ENCODE measurements at places on chromosomes 16 and 17.

- no peak for DNase-seq
Observed at GRCh38 chr17:45302649-45303173, 14.1 kb downstream of the MAP3K14 start.

- no peak for DNase-seq
Observed at GRCh38 chr17:80743181-80743771, 198.6 kb downstream of the RPTOR start.

- no peak for DNase-seq
Observed at GRCh38 chr17:45688353-45688752, 95.8 kb upstream of the CRHR1 start.

DNA sequence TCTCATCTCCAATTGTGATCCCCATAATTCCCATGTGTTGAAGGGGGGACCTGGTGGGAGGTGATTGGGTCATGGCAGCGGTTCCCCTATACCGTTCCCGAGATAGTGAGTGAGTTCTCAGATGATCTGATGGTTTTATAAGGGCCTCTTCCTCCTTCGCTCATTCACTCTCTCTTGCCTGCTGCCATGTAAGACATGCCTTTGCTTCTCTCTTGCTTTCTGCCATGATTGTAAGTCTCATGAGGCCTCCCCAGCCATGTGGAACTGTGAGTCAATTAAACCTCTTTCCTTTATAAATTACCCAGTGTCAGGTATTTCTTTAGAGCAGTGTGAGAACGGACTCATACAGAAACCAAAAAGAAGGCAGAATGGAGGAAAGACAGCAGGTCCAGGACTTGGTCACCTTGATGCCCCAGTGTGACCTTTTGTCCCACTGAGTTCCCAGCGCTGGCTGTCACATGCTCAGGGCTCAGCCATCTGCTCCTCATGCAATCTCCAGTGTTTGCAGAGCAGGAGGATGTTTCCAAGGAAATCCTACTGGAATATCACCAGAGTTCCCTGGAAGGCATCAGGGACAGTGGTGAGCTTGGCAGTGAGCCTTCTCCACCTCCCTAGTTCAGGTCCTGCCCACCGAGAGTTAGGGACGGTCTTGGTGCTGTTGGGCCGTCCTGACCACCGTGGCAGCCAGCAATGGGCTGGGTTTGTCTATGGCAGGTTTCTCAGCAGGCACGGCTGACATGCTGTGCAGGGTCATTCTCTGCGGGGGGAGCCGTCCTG is 96.7 kb downstream of the SEC14L1 start:
- no peak for DNase-seq

DNA sequence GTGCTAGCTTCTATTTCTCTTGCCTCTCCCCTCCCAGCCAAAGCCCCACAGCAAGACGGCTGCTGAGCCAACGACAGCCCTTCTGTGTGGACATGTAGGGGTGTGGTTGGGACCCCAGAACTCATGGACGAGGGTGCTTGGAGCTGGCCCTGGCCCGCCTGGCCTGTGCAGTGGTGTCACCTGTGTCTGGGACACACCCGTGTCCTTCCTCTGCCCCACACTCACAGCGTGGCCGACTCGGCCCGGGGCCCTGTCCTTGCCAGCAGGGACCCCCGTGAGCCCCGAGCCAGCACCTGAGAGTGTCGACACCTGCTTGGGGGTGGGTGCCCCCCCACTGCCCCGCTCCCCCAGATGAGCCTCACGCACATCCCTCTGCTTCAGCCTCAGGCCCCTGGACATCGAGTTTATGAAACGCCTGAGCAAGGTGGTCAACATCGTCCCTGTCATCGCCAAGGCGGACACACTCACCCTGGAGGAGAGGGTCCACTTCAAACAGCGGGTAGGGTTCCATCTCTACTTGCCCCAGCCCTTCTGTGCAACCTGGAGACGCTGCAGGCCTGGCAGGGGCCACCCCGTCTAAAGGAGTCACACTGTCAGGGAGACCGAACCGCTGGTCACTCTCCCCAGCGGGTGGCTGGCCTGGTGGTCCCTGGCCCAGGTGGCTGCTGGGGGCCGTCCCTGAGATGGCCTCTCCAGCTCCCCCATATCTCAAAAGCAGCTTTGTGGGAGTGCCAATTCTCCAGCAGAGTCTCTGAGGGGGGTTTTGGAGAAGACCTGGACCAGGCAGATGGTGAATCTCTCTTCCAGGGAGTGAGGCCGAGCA is 349.8 kb downstream of the SEC14L1 start:
- DNase-seq, result no peak

GRCh38 chr16:49748322-49748721 is 107.6 kb downstream of the ZNF423 start:
- DNase-seq, result no peak

GRCh38 chr17:13947499-13947898 is 121.8 kb upstream of the COX10 start:
- no peak for DNase-seq

GRCh38 chr16:77548766-77549165 is 113.9 kb upstream of the ADAMTS18 start:
- no peak for DNase-seq

- no peak for DNase-seq
Observed at GRCh38 chr17:56838687-56839086, 4.7 kb downstream of the DGKE start.

- peak; percentile 34 for DNase-seq
Observed at GRCh38 chr16:70476272-70477020, 22.1 kb downstream of the FCSK start.

- no peak for DNase-seq
Observed at GRCh38 chr16:84885342-84885910, 65.6 kb downstream of the CRISPLD2 start.

DNA sequence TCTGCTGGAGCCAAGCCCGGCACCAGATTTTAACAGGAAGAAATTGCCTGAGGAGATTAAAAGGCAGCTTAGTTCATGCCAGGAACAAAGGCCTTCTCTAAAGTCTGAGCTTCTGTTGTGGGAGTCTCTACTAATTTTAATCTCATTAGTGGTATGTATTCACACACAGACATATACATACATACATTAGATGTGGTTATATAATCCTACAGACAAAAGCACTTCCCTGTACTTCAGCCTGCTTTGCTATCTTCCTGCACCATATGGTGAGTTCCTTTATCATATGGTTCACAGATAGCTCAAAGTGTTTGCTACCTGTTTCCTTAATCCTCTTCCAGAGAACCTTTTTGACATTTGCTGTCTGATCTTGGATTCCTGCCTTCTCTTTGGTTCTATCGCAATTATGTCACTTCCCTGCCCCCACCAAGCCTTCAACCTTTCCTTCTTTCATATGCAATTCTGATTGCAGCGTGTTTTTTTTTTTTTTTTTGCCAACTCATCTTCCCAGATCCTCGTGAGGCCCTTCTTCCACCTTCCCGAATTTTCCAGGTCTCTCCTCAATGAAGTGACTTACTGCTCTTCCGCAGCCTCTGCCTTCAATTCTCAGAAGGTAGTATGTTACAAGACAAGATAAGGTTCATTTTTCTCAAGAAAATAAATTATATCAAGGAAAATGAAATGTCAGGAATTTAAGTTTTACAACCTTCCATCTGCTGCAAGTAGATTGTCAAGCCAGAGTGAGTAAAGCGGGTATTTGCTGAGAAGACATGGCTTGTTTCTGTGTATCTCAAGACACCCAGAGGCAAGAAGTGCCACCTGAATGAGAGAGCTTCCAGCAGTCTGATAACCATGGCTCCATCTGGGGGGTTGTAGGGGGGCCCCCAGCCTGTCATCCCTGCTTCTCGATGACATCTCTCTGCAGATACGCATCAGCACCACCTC is 120.2 kb upstream of the CACNG3 start:
- no peak for DNase-seq

DNA sequence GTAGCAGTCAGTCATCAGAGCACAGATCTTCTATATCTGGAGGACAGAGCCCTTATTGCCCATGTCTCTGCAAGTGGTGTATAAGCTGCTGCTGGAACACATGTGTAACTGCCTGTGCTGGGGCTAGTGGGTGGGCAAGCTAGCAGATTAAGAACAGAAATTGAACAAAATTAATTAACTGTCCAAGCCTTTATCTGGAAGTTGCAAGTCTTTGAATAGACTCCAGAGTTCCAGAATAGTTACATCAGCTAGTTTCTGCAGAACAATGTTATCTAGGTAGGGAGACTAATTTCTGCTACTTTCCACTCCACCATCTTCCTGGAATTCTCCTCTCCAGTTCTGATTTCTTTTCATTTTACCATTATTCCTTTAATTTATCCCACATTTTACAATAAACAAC is 287.3 kb downstream of the ZFHX3 start:
- no peak for DNase-seq

DNA sequence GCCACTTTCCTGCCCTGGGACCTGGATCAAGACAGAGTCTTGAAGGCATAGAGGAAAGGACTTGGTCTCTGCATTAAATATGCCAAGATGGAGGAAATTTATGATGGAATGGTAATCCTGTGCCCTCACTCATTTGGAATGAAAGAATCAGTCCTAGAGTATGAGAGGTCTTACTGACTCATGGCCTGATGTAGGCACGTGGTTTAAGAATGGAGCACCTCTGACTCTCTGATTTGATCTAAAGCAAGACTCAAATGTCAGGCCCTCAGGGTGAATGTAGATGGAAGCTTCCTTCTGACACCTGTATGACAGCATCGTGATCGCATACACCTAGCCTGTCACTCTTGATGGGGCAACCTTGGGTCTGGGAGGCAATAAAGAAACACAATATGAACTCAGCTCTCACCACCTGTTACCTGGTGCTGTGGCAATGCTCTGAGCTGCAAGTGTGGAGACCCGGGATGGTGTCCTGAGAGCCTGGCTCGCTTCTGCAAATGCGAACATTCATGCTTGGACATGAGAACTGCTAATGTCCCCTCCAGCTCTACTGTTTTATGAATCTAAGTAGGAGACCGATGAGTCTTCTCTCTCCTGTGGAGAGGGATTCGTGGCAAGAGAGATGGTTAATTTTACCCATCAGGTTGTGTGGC is 229.9 kb downstream of the ABCC12 start:
- no peak for DNase-seq

- no peak for DNase-seq
Observed at GRCh38 chr17:38333635-38334295, 10.0 kb downstream of the GPR179 start.

- DNase-seq, result no peak
Observed at GRCh38 chr17:68592682-68593641, 8.2 kb downstream of the FAM20A start.

DNA sequence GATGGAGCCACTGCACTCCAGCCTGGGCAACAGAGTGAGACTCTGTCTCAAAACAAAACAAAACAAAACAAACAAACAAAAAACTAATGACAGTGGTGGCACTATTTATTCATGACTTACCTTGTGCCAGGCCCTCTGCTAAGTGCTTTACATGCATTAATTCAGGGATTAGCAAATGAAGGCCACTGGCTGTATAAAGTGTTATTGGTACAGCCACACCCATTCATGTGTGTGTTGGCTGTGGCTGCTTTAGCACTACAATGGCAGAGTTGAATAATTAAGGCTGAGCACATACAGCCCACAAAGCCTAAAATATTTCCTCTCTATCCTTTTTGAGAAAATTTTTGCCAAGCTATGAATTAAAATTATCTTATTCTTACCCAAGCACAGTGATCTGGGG is 531.8 kb upstream of the CDH5 start:
- DNase-seq, result no peak

- no peak for DNase-seq
Observed at GRCh38 chr17:20095336-20096080, 86.3 kb downstream of the SPECC1 start.

- no peak for DNase-seq
Observed at GRCh38 chr16:65936096-65936495, 430.4 kb upstream of the CDH5 start.

- no peak for DNase-seq
Observed at GRCh38 chr17:8643855-8644506, 13.5 kb upstream of the MYH10 start.

- DNase-seq, result no peak
Observed at GRCh38 chr16:19872935-19873334, 11.7 kb downstream of the GPRC5B start.

GRCh38 chr17:49995055-49995738 is at the start of gene DLX3:
Gene DLX3, minus strand, starts transcription at chr17:49995224. Its CDS starts 226 bp downstream, at chr17:49994998.
- no peak for DNase-seq

DNA sequence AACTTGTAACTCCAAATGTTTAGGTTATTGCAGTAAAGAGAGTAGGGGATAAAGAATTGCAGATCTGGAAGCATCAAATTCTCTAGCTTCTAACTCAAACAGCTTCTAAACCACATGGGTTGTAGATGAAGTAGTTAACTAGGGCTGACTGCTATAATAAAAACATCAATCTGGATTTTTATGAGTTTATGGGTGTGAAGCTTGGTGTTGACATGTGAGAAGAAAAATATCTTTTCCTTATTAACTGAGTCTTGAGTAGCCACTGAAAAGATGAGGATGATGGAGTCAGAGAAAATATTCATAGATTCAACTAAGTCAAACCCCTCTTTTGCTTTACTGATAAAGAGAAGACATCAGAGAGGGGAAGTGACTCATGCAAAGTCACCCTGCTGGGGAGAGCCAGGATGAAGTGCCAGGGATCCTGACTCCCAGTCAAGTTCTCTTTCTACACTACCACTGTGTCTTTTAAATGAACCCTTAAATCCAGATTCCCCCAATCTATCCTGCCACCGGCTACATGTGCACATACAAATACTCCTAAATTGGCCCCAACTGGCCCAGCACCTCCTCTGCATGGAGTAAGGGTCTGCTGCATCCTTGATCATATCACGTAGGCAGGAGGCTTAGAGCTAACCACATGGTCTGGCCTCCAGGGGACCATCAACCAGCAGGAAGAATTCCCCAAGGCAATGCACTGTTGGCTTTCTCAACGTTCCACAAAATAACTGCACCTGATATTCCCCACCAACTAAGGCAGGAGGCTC is 264.0 kb upstream of the CCL2 start:
- no peak for DNase-seq

DNA sequence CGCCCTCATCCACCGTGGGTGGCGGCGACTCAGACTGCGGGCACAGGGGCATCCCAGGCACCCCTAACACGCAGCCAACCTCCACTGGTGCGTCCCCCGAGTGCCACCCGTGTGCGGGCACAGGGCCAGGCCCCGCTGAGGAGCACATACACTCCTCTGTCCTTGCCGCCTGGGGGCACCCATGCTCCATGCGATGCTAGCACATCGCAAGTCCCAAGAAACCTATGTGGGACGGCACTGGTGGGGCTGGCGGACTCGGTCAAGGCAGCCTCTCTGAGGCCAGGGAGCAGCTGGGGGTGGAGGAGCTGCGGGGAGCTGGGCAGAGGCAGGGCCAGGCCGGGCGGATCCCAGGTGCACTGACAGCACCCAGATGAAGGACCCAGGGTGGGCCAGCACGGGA is 4.0 kb downstream of the ZNF598 start:
- DNase-seq, result no peak

DNA sequence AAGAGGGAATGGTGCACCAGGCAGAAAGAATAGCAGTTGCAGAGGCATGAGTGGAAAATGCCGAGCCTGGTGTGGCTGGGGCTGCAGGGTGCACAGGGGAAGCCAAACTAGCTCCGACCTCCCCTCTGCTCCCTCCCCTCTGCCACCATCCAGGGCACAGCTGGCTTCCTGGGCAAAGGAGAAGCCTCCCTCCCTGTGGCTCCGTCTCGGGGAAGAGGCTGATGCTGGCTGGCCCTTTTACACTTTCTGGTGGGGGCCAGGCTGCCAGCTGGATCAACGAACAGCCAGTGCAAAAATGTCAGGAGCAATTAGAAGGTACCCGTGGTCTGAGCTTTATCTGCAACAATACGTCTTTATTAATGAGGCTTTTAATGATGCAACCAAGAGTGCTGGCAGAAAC is 37.1 kb upstream of the KCNJ12 start:
- no peak for DNase-seq

- no peak for DNase-seq
Observed at GRCh38 chr17:45200701-45201100, 21.0 kb upstream of the FMNL1 start.

Measured in glomerular endothelial cell (primary cell).